DMS53 (cell line): ENCODE measurements at places on chromosomes 16 and 17.

GRCh38 chr16:30067584-30067916 lies 2.0 kb downstream of the ALDOA start:
- DNase-seq = no peak

GRCh38 chr16:57107321-57107922 lies 15.0 kb downstream of the CPNE2 start:
- DNase-seq = no peak

DNA sequence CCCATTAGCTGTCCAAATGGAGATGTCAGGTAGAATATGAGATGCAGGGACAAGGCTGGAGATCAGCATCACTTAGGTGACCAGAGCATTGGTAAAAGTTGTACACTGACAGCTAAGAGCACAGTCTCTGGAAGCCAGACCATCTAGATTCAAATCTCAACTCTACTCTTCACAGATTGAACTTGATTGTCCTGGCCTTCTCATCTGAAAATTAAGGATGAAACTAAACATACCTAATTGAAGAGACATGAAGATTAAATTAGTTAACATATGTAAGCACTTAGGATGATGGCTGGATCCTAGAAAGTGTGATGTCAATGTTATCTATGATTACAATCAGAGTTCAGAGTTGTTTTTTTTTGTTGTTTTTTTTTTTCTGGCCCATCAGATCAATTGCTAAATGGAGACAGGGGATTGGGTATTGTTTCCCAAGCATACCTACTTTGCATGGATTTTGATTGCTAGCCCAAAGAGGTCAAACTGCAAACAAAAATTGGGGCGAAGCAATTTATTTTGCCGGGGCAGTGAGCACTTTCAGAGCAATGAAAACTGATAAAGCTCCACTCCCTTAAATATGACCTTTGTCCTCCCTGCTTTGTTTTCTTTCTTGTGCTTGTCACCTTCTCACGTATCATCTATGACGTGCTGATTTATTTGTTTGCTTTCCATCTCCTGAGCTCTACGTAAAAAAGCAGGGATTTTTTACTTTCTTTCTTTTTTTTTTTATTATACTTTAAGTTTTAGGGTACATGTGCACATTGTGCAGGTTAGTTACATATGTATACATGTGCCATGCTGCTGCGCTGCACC lies 217.6 kb upstream of the CPHXL start:
- peak; percentile 26 for DNase-seq

GRCh38 chr17:78185981-78186691 lies 716 bp downstream of the TK1 start:
- peak; percentile 85 for DNase-seq

DNA sequence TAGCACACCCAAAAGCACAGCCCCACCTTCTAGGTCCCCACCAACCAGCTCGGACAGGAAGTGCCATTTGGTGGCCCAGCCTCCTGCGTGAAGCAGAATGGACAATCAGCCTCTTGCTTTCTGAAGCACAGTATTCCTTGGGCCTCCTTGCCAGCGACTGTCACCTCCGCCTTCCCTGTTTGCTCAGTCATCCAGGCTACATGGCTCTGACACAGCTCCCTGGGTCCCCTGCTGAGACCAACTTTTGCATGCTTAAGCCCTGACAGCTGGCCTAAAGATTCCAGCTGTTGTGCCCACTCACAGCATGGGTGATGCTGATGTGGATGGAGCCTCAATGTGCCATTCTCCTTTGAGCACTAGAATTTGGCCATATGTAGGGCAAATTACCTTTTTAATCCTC lies 4.5 kb upstream of the CACNG5 start:
- DNase-seq = peak; percentile 21

DNA sequence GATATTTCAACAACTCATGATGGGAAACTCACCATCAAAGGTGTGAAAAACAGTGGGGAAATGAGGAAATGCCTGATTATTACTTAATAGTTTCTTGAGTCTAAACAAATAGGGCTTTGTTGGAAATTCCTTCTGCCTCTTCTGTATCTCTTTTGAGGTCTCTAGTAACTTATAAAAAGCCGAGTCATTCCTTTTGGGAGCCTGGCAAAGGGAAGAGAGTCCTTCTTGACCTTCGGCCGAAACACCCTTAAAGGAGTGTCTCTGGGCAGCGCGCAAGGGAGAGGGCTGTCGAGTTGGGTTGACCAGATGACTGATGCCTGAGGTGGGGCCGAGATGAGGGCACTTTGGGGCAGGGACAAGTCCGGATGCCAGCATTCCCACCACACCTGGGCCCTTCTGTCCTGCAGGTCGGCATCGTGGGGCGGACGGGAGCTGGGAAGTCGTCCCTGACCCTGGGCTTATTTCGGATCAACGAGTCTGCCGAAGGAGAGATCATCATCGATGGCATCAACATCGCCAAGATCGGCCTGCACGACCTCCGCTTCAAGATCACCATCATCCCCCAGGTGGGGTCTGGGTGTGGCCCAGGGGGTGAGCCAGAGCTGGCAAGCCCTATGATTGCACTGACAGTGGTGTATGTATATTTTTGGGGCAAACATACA lies 89.2 kb downstream of the ABCC6 start:
- no peak for DNase-seq

- DNase-seq = no peak
Measured at GRCh38 chr16:4744555-4745273, 10.4 kb downstream of the DNAAF8 start.

GRCh38 chr16:88390735-88391134 lies 8.0 kb downstream of the ZNF469 start:
- DNase-seq = no peak

- no peak for DNase-seq
Measured at GRCh38 chr17:60403962-60404361, 12.0 kb upstream of the USP32 start.

- DNase-seq = no peak
Measured at GRCh38 chr17:64160378-64160777, 30.4 kb upstream of the ERN1 start.

- no peak for DNase-seq
Measured at GRCh38 chr16:85899444-85899843, 482 bp downstream of the IRF8 start.

GRCh38 chr16:53952215-53953208 lies 248.6 kb downstream of the FTO start:
- DNase-seq = peak; percentile 13

- no peak for DNase-seq
Measured at GRCh38 chr17:51475730-51476129, 215.4 kb downstream of the UTP18 start.

GRCh38 chr16:55861288-55861687 lies 13.9 kb downstream of the CES5A start:
- no peak for DNase-seq

GRCh38 chr17:1180958-1181752 lies 1.4 kb upstream of the ABR start:
- no peak for DNase-seq

DNA sequence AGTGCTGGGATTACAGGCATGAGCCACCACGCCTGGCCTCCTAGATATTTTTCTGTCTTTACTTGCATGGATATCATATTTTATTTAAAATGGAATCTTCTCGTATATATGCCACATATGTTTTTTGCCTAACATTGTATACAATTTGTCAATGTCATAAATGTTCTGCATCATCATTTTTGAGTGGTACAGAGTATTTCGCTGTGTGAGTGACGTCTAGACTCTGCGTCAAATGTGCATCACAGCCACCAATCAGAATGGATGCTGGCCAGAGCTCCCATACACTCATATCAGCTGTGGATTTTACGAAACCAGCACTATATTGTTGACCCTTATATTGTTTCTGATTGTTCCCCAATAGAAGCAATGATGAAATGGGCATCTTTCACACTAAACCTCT lies 57.2 kb downstream of the ERCC4 start:
- no peak for DNase-seq

DNA sequence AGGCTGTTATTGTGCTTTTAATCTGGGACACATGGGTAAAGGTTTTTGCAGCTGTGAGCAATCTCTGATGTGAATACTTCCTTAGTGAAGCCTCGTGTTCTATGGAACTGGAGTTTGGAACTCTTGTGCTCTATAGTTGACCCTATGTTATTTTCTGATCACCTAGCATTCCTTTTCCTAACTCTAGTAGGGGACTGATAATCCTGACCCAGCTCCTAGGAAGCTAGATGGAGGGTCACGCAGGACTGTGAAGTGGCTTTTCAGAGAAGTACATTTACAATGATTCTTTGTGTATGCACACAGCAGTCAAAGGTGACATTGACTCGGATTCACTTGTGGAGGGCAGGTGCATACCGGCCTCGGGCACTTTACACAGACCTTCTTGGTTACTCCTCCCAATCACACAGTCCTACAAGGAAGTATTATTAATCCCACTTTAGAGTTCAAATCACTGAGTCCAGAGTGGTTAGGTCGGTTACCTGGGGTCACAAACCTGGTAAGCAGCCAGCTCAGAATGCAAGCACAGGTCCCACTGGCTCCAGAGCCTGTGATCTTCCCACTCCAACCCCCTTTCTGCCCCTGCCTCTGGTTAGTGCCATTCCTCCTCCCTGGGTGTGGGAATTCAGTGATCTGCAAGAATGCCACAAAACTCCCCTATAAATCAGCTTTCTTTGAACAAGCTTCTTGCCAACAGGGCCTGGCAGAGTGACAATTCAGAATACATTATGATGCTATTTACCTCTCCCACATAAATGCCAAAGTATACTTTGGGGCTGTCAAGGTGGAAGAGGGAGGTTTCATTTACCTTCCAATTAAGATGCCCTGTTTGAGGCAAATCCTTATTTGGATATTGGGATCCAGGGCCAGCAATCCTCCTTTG lies 7.1 kb downstream of the CHD9NB start:
- DNase-seq = no peak

GRCh38 chr16:50297301-50298074 lies 31.1 kb downstream of the ADCY7 start:
- DNase-seq = peak; percentile 63

GRCh38 chr16:17160920-17161431 lies 309.8 kb downstream of the XYLT1 start:
- no peak for DNase-seq
